ENCODE measurements at places on chromosomes 2 and 18.
A peak's percentile ranks its signal among the peaks of the same experiment; 100 is the strongest.

GRCh38 chr2:181380581-181380980, 76.6 kb upstream of the ITGA4 start:
- no peak for DNase-seq

- no peak for DNase-seq
Observed at GRCh38 chr2:19292007-19292406, 66.4 kb downstream of the OSR1 start.

GRCh38 chr18:24802456-24802855, 342.0 kb downstream of the HRH4 start:
- no peak for DNase-seq

DNA sequence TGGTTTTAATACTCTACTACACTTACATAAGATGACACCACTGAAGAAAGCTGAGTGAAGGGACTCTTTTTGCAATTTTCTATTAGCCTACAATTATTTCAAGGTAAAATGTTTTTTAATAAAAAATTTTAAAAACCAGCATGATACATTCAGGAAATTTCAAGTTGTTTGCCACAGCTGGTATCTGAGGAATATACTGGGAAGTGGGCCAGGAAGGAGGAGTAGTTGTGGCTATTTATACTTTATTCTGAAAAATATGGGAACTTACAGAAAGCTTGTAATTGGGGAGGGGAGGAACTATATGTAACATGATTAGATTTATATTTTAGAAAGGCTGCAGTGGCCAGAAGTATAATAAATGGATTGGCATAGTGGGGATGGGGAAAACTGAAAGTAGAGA, 40.8 kb downstream of the WDR35 start:
- no peak for DNase-seq

DNA sequence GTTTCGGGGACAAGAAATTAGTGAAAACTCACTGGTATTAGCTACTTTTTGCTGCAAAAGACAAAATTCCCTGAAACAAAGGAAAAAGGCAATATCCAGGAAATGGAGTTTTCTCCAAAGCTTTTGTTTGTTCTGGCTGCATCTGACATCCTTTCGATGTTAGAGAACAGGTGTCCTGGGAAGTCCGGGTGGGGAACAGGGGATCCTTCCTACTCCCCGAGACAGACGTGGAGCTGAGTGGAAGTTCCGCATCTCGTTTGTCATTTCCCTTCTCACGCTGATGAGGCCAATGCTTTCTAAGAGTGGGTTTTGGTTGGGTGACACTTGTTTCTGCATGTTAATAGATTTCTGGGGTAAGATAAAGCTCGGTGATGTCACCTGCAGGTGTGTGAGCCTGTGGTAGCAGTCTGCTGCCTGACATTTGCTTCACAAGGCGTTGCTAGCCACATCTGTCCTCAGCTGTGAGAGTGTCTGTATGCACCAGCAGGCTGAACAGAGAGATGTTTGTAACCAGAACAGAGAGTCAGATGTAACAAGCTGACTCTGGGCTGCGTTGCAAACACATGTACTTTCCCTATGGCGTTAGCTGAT, 125.9 kb downstream of the ACOXL start:
- DNase-seq, result peak; percentile 60

DNA sequence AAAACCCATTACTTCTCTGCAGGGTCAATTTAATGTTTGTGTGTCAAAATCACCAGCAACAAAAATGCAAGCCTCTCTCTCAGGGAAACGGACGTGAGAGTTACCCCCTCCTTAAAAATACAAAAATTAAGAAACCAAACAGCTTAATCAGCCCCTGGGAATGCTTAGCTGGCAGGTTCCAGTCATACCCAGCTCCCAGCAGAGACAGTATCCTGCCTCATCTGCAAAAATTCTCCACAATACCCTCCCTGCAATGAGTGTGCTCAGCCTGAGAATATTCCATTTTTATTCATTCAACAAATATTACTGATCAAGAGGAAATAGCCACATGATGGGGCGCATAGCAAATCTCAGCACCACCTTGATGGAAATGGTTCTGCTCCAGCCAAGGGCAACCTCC, 36.3 kb downstream of the ST8SIA5 start:
- DNase-seq, result no peak

DNA sequence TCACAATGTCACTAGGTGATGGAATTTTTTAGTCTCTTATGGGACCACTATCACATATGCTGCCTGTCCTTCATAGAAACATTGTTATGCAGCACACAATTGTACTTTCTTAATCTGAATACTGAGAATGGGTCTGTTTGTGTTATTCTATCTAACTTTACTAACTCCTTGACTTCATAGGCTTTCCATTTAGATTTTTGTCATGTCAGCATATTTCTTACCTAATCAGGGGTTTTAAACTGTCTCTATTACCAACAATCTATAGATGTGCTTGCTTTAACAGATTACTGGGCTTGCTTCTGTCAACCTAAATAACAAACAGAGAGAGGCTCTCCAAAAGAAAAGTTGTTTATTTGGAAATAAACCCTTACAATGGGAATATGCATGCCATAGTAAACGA, 289.6 kb upstream of the ZNF804A start:
- no peak for DNase-seq

GRCh38 chr18:36766836-36767235, 62.0 kb downstream of the TPGS2 start:
- DNase-seq, result no peak

DNA sequence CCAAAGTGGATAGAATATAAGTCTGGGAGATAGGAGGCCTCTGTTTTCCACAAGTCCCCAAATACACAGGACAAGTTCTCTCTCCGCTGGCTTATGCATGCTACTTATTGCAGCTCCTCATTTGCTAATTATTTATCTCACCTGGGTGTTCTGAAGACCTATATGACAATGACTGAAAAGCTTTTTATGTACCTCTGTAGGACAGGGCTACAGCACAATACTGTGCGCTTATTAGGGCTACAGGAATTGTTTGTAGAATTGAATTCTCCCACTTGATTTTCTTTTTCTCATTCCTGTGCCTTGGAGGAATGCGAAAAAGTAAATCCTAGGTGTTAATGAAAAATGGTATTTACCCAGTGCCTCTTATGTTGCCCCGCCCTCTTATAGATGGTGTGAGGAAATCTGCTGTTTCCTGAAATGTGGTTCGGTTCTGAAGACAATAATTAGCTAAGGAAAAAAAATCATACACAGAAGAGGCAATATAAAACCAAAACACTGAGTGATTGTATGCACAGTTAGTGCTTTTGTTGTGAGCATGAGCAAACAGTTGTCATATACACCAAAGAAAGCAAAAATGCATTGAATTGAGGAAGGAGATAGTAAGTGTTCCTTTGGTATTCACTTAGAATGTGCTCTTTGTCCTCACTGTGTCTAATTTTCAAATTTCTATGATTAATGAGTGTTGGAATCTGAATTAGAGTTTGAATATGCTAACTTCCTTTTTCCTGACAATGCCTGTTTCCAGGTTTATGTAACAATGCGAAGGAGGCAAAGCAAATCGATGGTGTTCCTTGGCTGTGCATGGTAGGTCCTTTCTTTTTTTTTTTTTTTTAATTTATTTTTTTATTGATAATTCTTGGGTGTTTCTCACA, 78.7 kb upstream of the PNPT1 start:
- no peak for DNase-seq

DNA sequence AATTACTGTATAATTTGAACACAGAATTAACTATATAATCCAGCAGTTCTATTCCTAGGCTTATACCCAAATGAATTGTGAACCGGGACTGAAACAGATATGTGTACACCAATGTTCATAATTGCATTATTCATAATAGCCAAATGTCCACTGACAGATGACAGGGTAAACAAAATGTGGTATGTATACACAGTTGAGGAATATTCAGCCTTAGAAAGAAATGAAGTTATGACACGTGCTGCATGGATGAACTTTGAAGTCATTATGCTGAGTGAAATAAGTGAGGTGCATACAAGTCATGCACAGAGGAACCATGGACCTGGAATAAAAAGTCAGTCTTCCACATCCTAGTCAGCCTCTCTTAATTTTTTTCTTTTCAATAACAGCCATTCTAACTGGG, 91.9 kb downstream of the SH3RF3 start:
- no peak for DNase-seq

- DNase-seq, result no peak
Observed at GRCh38 chr2:31402388-31402787, 12.2 kb downstream of the XDH start.

DNA sequence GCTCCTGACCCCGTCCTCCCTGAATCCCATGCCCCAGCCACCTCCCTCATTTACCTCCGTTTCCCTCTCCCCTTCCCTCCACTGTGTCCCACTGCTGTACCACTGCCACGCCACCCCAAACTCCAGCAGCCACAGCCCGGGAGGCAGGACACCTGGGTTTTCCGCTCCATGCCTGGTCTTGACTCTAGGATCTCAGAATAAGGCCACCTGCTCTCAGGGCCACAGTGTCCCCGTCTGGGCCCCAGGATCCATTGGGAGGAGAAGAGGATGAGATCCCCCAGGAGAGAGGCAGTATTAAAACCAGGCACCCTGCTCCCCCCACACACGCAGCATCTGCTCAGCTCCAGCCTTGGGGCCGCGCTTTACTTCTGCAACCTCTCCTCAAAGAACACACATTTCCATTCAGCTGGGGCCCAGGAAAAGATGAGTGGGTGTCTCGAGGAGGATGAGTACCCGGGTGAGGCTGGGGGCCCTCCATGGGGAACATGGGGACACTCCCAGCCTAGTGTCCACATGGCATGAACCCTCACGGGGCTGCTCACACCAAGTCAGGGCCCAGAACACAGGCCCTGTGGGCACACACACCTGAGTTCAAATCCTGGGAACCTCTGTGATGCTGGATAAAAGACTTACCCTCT, 32.8 kb upstream of the TNS1 start:
- DNase-seq, result no peak

DNA sequence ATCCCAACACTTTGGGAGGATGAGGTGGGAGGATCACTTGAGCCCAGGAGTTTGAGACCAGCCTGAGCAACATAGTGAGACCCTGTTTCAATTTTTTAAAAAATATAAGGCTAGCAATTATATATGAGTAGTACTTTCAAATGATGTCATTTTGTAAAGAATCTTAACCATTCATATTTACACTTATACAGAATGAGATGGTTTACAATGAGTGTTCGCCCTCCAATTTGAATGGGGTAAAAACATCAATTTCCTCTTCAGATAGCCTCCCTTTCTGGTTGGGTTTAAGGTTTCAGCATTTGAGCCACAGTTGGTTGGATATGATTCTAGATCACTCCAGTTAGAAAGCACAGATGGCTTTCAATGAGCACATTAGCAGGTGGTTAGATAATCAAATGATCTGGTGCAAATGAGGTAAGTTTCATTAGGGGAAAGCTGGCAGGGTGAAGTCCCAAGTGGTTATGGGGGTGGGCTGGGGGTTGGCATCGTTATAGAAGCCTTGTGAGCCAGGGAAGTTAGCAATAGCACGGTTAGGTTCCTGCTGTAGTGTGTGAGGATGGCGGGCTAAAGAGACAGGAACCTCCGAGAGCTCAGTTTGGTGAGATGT, 63.9 kb downstream of the TRPM8 start:
- DNase-seq, result no peak

- no peak for DNase-seq
Observed at GRCh38 chr2:68918497-68918896, 34.2 kb downstream of the GKN2 start.

DNA sequence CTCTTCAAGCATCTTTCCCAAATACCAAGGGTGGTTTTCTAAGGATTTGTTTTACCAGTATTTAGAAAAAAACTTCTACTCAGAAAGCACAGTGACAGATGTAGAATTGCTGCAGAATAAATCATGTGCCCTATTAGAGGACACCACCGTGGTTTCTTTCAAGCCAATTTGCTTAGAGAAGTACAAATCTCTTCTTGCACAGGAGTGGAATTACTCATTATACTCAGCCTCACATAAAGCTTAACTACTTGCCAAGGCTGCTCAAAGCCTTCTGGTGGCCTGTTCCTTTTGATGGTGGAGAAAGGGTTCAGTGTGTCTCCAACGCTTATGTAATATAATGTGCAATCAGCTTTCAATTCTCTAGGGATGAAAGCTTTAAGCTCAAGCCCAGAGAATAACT, 66.5 kb upstream of the CTNNA2 start:
- DNase-seq, result no peak

GRCh38 chr2:112891385-112891831, 19.6 kb upstream of the IL37 start:
- no peak for DNase-seq

- DNase-seq, result no peak
Observed at GRCh38 chr2:56613920-56614319, 430.1 kb downstream of the CCDC85A start.

GRCh38 chr2:84873350-84873749, 7.5 kb downstream of the TRABD2A start:
- DNase-seq, result peak; percentile 1

DNA sequence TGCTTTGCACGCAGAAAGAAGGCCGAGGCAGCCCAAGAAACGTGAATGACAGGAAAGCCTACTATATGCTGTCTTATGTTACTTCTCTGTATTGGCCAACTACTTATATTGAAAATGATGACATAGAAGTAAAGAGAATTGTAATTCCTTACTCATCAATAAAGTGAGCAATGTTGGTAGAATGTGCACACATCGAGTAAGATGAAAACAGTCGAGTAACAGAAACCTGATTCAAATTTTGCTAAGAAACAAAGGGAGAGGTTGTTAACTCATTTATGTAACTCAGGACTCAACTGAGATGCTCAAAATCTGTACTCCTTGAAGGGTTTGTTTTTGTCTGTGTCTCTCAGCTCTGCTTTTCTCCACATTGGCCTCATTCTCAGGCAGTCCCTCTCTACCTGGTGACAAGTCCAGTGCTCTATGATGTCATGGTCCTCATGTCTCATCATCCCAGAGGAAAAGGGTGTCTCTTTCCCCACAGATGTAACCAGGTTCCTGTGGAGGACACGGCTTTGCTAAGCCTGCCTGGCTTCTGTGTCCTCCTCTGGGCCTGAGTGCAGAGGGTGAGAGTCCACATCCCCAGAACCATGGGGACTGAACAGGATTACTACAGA, 30.3 kb upstream of the CCDC93 start:
- DNase-seq, result no peak

GRCh38 chr2:15747603-15748471, 156.2 kb downstream of the DDX1 start:
- DNase-seq, result no peak

- no peak for DNase-seq
Observed at GRCh38 chr2:208657468-208657867, 250.9 kb downstream of the PTH2R start.

DNA sequence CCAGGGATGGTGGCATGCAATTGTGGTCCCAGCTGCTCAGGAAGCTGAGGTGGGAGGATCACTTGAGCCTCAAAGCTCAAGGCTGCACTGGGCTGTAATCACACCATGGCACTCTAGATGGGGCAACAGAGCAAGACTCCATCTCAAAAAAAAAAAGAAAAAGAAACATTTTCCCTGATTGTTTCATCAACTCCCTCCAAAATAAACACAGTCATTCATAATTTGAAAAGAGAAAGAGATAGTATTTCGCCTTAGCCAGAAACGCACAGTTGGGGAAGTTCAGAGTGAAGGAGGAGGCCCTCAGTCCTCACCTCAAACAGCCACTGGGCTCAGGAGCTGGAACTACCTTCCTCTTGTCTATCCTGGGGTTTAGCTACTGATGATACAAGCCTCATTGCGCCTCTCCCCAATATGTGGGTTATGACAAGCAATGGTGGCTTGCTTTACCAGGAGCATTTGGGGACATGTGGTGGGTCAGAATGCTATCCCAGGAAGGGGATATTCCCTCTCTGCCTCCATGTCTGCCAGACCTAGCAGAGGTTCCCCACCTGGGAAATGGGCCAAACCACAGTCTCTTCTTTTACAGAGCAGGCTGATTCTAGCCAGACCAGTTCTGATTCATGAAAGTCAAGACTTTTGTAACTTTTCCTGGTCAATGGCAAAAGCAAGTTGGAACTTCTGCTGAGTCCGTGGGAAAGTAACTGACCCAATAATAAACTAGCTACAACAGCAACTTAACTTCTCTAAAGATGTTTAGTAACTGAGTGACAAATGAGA, 22.2 kb upstream of the TMEM87B start:
- DNase-seq, result no peak

- DNase-seq, result no peak
Observed at GRCh38 chr2:175402571-175402970, 221.1 kb upstream of the ATP5MC3 start.

All from stimulated activated naive CD8-positive, alpha-beta T cell treated with anti-CD3 and anti-CD28 coated beads, Interleukin-15, Interleukin-2, amounts not matched to agents 100 U/mL and 50 U/mL, for 24 hours (primary cell).